ENCODE measurements at places on chromosomes 12 and 14.

DNA sequence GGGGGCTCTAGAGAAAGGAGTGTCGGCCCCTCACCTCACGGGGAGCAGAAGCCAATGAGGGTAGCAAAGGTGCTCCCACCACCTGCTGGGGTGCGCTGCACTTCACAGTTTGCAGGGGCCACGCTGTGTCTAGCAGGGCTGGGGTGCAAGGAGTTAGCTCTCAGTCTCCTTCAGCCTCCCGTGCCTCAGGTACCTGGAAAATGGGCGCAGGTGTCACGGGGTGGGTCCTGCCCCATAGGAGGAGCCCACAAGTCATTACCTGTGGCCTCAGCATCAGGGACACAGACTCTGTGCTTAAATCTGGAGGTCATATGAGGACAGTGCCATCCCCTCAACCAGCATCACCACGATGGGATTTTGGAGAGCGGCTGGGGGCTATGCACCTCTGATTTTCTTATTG, 326.7 kb downstream of the ADGRD1 start:
- DNase-seq = no peak

DNA sequence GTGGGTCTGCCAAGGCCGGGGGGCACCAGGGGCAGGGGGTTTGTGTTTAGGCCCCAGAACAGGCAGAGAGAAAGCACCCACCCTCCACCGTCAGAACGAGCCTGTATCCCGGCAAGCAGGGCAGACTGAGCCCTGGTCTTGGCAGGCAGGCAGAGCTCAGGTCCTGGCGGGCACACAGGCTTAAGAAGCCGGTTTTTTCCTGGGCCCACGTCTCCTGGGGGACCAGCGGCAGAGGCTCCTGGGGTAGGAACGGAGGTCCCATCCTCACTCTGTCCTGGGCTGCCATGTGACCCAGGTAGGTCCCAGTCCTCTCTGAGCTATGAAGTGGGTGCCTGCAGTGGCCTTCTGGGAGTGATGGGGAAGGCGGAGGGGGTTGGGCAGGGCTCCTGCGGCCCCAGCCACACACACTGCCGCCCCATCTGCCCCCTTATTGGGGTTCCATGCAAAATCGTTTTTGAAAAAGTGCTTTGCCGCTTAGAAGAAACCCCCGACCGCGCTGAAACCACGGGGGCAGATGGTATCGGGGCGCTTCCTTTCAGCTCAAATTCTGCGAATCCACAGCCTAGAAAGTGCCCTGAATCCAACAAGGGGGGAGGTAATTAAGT, 24.2 kb downstream of the SH2B3 start:
- peak; percentile 65 for DNase-seq

DNA sequence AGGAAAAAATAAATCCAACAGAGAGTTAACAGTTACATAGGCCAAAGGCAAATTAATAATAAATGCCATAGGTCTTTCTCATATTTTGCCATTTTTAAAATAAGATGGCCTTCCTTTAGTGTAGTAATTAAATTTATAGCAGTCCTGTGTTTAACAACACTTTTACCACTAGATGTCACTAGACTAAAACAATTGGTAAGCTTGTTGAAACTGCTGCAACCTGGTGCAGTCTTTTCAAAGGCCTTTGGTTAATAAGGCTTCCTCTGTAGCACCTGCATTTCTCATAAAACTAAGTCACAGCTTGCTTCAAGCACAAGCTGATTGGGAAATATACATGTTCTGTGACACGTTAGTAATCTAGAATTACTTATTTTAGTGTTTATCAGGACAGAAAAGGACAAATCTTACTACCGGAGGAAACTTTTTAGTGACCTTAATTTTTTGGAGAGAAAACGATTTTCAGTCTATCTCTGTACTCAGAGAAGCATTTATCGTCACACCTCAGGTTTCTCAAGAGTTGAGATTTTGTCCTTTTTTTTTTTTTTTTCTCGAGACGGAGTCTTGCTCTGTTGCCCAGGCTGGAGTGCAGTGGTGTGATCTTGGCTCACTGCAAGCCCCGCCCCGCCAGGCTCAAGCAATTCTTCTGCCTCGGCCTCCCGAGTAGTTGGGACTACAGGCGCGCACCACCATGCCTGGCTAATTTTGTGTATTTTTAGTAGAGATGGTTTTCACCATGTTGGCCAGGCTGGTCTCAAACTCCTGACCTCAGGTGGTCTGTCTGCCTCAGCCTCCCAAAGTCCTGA, 20.0 kb downstream of the BORCS5 start:
- DNase-seq = no peak

GRCh38 chr12:1703771-1704722, 13.2 kb downstream of the ADIPOR2 start:
- DNase-seq = no peak

DNA sequence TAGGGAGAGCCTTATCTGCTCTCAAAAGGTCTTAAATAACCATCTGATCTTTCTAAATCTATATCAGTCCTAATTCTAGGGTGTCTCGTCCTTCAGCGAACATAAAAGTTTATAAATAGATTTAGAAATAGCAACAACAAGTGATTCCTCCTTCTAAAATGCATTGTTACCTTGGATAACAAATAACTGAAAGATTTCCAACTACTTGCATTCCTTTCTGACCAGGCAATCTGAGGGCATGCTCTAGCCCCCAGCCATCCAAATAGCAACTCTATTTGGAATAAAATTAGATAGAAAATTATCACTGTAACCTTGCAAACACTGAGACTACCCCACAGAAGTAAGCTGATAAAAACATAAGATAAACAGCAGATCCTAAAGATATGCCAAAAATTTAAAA, 21.8 kb upstream of the KRR1 start:
- no peak for DNase-seq

GRCh38 chr12:59963546-59963945, 367.7 kb downstream of the SLC16A7 start:
- DNase-seq = no peak

- DNase-seq = no peak
Measured at GRCh38 chr14:63542231-63542999, 762 bp downstream of the PPP2R5E start.

- DNase-seq = peak; percentile 21
Measured at GRCh38 chr12:25052196-25052913, 103.5 kb upstream of the BCAT1 start.

DNA sequence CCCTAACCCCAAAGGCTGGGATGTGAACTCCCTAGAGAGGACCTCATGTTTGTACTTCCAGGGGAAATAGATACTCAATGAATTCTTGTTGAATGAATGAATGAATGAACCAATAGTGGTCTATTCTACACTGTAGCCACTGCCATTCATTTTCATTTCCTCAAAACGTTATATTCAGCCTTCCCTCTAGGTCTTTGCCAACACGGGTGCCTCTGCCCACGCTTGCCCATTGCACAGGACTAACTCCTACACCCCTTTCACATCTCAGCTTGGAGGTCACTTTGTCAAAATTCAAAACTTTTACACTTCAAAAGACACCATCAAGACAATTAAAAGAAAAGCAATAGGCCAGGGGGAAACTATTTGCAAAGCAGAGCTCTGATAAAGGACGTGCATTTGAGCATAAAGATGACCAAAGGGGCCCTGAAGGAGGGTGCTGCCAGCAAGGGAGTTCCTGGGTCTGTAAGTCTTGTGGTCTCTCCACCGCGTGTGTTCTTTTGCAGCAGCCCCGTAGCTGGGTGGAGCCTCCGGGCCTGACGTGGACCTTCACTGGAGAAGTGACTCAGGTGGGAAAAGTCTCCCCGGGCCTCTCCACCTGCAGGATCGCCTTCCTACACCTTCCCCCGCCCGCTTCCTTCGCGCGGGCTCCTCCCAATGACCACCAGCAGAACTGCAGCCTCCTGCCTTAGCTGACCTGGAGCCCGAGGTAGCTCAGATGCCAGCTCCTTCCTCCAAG, 31.5 kb downstream of the TMEM63C start:
- DNase-seq = no peak

GRCh38 chr12:2008677-2009076, 4.4 kb upstream of the DCP1B start:
- no peak for DNase-seq

DNA sequence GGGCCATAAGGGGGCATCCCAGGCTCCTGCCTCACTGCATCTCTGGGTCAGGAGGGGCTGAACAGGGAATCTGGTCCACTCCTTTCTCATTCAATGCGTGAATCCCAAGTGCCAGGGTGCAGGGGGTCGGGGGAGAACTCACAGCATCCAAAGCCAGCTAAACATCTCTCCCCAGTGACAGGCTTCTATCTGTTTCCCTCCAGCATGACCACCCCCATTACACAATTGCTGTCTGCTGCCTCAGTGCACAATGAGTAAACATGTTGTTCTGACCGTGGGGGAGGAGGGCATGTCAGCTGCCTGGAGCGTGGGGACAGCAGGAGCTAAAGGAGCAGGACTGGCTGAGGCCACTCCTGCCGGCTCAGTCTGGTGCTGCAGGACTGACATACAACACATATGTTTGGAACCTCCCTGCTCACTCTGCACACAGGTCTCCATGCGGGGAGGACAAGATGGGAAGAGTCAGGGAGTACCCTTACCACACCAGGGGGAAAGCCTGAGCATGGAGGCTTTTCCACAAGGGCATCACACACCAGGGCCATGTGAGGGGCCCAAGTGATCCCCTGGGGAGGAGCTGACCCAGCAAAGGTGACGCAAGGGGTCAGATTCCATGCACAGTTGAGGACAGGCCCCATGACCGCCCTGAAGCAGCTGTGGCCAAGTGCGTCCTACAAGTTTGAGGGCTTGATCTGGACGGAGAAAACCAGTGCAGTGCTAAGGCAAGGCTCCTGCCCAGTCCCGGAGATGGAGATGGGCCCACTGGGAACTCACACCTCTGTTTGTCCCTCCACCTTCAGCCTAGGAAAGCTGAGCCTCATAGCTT, 1.4 kb downstream of the TNS2 start:
- DNase-seq = no peak

- no peak for DNase-seq
Measured at GRCh38 chr12:103924761-103925641, 5.2 kb upstream of the HSP90B1 start.

GRCh38 chr14:52029881-52030280, 39.0 kb downstream of the NID2 start:
- no peak for DNase-seq

- DNase-seq = no peak
Measured at GRCh38 chr12:45278447-45278846, 62.6 kb downstream of the ANO6 start.

DNA sequence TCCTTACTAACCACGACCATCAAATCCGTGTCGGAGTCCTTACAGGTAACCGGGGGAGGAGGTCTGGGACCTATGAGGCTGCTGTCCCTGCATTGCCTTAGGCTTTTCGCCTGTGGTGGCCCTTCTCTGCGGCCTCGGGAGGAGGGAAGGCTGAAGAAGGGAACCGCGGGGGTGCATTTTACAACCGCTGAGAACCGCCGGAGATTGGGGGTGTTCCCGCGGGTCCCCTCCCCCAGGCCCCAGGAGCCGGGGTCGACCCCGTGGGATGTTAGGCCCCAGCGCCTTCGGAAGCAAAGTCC, 549 bp downstream of the GPHN start:
- DNase-seq = no peak

- DNase-seq = no peak
Measured at GRCh38 chr12:97758194-97758501, 295.5 kb downstream of the RMST start.

GRCh38 chr12:7555752-7556151, 52.2 kb upstream of the CD163 start:
- DNase-seq = no peak

GRCh38 chr14:92659765-92660561, 88.5 kb downstream of the LGMN start:
- no peak for DNase-seq

DNA sequence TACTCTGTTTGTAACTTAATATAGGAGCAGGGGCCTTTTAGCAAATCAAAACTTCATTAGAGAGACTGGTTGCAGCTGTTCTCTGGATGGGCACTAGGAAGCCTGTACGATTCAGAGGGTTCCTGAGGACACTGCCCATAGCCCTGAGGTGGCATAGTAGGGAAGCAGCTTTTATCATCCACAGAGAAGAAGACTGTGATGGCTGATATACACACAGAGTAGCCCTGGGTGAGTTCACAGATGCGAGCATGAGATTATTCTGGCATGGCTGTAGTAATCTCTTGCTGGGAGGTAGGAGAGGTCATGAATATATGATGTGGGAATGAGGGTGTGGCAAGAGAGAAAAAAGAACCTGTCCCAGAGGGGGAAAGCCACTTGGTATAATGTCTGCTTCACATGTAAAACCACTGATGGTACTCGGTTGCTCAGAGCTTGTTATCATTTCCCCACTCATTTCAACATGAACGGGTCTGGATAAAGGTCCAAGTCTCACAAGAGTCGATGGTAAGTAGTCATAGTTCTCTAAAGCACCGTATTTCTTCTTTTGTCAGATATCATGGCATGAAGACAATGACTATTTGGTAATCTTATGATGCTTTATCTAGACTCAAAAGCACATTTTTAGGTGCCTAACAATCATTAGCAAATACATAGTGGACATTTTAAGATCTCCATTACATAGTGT, 52.0 kb downstream of the PEBP1 start:
- no peak for DNase-seq

- no peak for DNase-seq
Measured at GRCh38 chr14:75340921-75341320, 62.3 kb downstream of the FOS start.

DNA sequence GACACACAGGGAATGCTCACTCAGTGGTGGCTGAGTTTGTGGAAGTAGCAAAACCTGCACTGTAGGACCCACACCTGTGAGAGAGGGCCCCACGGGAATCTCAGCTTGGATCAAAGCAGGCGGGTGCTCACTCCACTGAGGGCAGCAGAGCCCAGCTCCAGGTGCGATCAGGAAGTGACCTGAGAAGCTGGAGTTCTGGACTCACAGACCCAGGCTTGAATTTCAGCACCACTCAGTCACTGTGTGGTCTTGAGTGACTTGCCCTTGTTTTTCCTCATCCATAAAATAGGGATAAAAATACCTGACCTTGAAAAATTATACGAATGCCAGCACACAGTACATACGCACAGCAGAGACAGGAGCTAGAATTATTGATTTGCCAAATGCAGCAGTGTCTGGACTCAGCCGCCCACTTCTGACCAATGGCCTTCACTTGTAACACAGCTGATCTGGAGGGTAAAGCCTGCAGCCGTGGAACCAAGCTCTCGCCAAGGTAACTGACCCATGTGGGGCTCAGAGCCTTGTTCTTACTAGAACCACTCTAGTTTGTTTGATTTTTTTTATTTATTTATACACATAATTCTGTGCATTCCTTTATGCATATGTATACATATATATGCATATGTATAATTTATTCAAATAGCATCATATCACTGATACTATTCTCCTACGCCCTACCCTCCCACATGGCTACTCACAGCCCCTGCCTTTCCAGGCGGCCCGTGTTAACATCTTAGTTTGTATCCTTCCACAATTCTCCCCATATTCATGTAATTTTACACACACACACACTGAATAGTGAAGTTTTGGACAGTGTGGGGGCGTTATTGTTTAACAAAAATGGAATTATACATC, 53.9 kb downstream of the DPF3 start:
- DNase-seq = no peak

GRCh38 chr12:52644078-52644415, 8.0 kb downstream of the KRT2 start:
- no peak for DNase-seq

Data from T-helper 17 cell (primary cell).